Uterus (tissue), 4 donors: ENCODE measurements at places on chromosomes 12 and 14. TPM values are rescaled to one million over a fixed set of nuclear protein-coding genes. Genes with fewer than 3 reads are reported as not detected.

DNA sequence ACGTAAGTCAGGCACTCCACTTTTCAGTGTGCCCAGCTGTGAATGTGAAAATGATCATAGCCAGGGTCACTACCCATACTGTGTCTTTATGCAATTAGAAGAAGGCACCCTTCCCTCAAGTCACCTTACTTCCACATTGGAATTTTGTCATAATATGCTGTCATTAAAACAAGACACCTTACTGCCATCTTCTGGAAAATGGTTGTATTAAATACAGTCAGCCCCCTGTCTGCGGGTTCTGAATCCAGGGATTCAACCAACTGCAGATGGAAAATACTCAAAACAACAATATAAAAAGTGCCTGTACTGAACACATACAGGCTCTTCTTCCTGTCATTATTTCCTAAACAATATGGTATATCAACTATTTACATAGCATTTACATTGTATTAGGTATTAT, 70.2 kb upstream of the TBX5 start:
- H3K4me3 ChIP-seq, result no peak overlapping the region
- H3K27me3 ChIP-seq, result no peaks in the 10 kb centered on the region
- no peaks in the 10 kb centered on the region for H3K4me1 ChIP-seq
- no peak for DNase-seq
- no peak overlapping the region for H3K27ac ChIP-seq
- no peaks in the 10 kb centered on the region for H3K36me3 ChIP-seq

TPPP2 gene
- total RNA-seq, result not detected

MLF2 gene
- 155 TPM for total RNA-seq

DNA sequence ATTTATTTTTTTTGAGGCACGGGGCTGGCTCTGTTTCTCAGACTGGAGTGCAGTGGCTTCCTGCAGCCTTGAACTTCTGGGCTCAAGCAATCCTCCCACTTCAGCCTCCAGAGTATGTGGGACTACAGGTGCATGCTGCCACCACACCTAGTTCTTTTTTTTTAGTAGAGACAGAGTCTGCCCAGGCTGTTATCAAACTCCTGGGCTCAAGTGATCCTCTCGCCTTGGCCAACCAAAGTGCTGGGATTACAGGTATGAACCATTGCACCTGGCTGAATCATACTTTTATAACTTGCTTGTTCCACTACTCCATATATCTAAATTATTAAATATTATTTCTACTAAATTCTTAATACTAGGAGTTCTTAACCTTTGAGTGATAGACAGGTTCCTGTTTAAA, 111.6 kb downstream of the BTG1 start:
- H3K4me1 ChIP-seq, result peaks cover 8% of the 10 kb centered on the region
- DNase-seq, result no peak
- peak overlapping the region; percentile 94 for H3K27ac ChIP-seq
- no peak overlapping the region for H3K4me3 ChIP-seq
- H3K27me3 ChIP-seq, result no peaks in the 10 kb centered on the region
- no peaks in the 10 kb centered on the region for H3K36me3 ChIP-seq

TBK1 gene
- total RNA-seq, result 34.9 TPM

AQP5 gene
- total RNA-seq, result not detected

- no peak overlapping the region for H3K4me3 ChIP-seq
- DNase-seq, result no peak
- H3K36me3 ChIP-seq, result no peaks in the 10 kb centered on the region
- H3K27me3 ChIP-seq, result no peaks in the 10 kb centered on the region
- H3K27ac ChIP-seq, result no peak overlapping the region
- no peaks in the 10 kb centered on the region for H3K4me1 ChIP-seq
These were observed 12.6 kb downstream of the CFL2 start for GRCh38 chr14:34701808-34702207.

DNA sequence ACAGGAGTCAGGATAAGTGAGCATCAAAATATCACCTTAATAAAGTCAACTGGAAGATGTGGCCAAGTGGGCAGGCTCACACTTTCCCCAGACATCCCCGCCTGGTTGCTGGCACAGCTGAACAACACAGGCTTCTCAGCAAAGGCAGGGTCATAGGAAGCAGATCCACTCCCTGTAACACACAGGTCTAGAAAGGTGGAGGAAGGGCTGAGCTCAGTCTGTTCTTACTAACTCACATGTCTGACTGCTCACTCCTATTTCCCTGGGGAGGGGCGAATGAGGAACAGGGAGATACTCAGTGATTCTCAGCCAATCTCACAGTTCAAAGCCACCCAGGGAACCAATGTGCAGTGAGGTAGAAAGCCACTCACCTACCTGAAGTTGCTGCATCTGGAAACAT, 45.0 kb upstream of the AMN1 start:
- DNase-seq, result peak; percentile 19
- H3K4me1 ChIP-seq, result no peaks in the 10 kb centered on the region
- no peaks in the 10 kb centered on the region for H3K27me3 ChIP-seq

- no peaks in the 10 kb centered on the region for H3K27me3 ChIP-seq
- H3K27ac ChIP-seq, result no peak overlapping the region
- no peak for DNase-seq
- H3K4me1 ChIP-seq, result no peaks in the 10 kb centered on the region
- no peak overlapping the region for H3K4me3 ChIP-seq
These were observed 52.4 kb downstream of the LMNTD1 start for GRCh38 chr12:25500651-25501050.

GRCh38 chr12:46659824-46660223, 166.0 kb downstream of the SLC38A4 start:
- no peaks in the 10 kb centered on the region for H3K27me3 ChIP-seq
- no peak for DNase-seq
- peaks cover 32% of the 10 kb centered on the region for H3K4me1 ChIP-seq
- H3K4me3 ChIP-seq, result no peak overlapping the region
- no peaks in the 10 kb centered on the region for H3K36me3 ChIP-seq

DNA sequence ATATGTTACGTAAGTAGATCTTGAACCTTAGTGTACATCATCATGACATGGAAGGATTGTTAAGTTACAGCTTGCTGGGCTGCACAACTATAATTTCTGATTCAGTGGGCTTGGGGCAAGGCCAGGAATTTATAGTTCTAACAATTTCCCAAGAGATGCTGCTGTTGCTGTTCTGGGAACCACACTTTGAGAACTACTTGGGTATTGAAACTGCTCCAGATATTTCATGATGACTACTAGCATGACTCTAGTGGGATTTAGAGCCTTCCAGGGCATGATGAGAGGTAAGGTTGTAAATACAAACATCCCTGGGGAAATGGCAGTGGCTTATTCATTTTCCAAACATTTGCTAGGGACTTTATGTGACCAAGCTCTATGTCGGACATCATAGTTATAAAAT, 904.8 kb upstream of the SEL1L start:
- H3K27ac ChIP-seq, result no peak overlapping the region
- no peaks in the 10 kb centered on the region for H3K36me3 ChIP-seq
- H3K4me1 ChIP-seq, result no peaks in the 10 kb centered on the region
- no peak for DNase-seq
- H3K4me3 ChIP-seq, result no peak overlapping the region

DNA sequence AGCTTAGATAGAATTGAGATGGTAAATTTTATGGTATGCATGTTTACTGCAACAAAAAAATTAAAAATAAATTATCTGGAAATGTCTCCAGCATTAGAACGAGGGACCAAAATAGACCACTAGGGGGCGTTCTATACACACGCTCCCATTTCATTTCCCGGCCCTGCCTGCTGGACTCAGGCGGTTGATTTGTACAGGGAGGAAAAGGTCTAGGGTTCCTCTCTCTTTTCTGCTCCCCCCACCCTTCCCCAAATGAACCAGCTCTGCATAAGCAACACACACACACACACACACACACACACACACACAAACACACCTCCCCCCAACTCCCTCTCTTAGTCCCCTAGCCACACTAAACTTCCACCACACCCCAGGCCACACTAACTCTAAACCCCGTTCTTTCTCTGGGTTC, 7.8 kb upstream of the DTX1 start:
- H3K27ac ChIP-seq, result no peak overlapping the region
- H3K36me3 ChIP-seq, result no peaks in the 10 kb centered on the region
- H3K27me3 ChIP-seq, result no peaks in the 10 kb centered on the region
- no peak overlapping the region for H3K4me3 ChIP-seq
- no peak for DNase-seq

MUCL1 gene
- total RNA-seq, result not detected

SERPINA1 gene
- total RNA-seq, result 0.88 TPM

DNA sequence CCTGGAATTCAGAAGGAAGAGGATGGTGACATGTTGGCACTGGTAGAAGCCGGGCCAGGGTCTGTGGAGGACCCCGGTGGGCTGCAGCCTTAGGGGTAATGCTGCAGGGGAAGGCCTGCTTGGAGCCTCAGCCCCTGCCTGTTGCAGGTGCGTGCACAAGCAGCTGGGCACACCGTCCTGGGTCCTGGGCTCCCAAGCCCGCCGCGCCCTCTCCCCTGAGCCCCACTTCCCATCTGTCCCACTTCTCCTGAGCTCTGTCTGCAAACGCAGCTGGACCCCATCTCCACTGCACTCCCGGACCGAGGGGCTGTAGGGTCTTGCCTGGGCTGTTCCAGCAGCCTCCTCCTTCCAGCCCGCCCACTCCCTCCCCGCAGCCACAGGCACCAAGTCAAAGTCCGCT, 116.8 kb downstream of the GLT1D1 start:
- H3K4me3 ChIP-seq, result no peak overlapping the region
- H3K27ac ChIP-seq, result no peak overlapping the region
- DNase-seq, result no peak
- H3K27me3 ChIP-seq, result no peaks in the 10 kb centered on the region

DNA sequence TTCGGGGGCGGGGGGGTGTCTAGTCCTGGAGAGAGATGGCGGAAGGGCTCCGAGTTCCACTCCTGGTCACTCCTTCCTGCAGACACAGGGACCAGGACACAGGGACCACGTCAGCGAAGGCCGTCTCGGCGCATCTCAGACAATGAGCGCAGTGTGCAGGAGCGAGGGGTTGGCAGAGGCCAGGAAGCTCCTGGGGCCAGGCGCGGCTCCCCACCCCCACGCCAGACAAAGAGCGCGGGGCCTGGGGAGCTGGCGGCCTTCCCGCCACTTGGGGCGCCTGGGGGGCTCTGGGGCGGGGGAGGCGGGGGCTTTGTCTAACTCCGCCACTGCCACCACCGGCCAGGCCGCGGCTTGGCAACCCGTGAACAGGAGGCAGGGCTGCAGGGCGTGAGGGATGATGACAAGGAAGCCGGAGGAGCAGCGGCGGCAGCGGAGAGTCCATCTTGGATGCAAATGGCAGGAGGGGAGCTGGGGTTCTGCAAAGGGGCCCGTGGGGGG, 2.2 kb downstream of the CDK2AP1 start:
- H3K4me3 ChIP-seq, result peak overlapping the region; percentile 57
- no peaks in the 10 kb centered on the region for H3K36me3 ChIP-seq
- H3K4me1 ChIP-seq, result no peaks in the 10 kb centered on the region
- peak; percentile 64 for DNase-seq
- no peaks in the 10 kb centered on the region for H3K27me3 ChIP-seq

DNA sequence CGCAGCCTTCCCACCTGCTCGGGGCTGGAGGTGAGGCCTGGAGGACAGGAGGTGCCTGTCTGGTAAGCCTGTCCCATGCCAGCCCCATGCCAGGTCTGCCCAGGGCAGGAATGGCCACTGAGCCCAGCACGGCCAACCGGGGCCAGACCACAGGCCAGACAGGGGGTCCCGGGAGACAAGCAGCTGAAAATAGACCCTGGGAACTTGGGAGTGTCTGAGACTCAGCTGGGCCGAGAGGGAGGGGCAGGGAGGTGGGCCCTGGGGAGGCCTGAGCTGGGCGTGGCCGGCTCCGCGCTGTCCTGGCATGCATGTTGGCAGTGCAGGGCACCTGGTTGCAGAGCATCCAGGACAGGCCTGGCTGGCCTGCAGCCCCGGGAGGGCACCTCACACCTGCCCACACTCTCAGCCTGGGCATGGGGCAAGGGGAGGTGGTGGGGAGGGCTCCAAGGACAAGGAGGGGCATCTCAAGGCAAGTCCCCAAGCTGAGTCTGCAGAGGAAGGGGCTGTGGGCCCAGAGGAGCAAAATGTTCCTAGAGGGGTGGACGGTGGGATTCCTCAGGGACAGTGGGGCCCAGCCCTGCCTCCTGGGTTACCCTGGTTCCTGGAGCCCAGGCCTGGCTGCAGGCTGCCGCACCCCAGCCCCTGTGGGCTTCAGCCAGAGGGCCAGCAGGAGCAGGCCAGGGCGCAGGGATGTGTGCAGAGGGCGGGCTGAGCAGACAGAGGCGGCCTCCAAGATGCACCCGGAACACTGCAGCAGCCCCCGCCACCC, 3.2 kb upstream of the CRIP1 start:
- peak overlapping the region; percentile 90 for H3K27ac ChIP-seq
- H3K4me3 ChIP-seq, result no peak overlapping the region
- H3K4me1 ChIP-seq, result peaks cover 48% of the 10 kb centered on the region
- no peaks in the 10 kb centered on the region for H3K36me3 ChIP-seq

- no peaks in the 10 kb centered on the region for H3K27me3 ChIP-seq
- no peaks in the 10 kb centered on the region for H3K4me1 ChIP-seq
- no peak for DNase-seq
- no peak overlapping the region for H3K27ac ChIP-seq
- H3K4me3 ChIP-seq, result no peak overlapping the region
- no peaks in the 10 kb centered on the region for H3K36me3 ChIP-seq
These were observed 439.5 kb downstream of the CCER1 start for GRCh38 chr12:90515199-90516175.

DNA sequence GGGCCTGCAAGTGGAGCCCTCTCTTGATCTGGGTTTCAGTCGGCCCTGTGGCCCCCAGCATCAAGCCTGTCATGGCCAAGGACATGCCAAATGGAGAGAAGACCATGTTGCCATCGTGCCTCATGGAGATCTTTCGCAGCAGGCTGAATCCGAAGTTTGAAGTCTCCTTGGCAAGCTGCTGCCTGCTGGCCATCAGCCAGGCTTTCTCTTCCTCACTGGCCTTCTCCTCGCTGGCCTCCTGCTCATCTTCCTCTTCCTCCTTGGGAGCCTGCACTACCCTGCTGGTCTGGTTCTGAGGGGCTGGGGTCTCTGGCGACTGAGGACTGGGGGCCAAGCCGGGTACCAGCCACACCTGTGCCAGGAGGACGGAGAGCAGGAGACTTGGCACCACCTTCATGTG, 2.9 kb downstream of the SERPINA10 start:
- H3K36me3 ChIP-seq, result no peaks in the 10 kb centered on the region
- H3K27me3 ChIP-seq, result no peaks in the 10 kb centered on the region
- no peak for DNase-seq
- no peak overlapping the region for H3K27ac ChIP-seq
- H3K4me1 ChIP-seq, result no peaks in the 10 kb centered on the region
- no peak overlapping the region for H3K4me3 ChIP-seq

DNA sequence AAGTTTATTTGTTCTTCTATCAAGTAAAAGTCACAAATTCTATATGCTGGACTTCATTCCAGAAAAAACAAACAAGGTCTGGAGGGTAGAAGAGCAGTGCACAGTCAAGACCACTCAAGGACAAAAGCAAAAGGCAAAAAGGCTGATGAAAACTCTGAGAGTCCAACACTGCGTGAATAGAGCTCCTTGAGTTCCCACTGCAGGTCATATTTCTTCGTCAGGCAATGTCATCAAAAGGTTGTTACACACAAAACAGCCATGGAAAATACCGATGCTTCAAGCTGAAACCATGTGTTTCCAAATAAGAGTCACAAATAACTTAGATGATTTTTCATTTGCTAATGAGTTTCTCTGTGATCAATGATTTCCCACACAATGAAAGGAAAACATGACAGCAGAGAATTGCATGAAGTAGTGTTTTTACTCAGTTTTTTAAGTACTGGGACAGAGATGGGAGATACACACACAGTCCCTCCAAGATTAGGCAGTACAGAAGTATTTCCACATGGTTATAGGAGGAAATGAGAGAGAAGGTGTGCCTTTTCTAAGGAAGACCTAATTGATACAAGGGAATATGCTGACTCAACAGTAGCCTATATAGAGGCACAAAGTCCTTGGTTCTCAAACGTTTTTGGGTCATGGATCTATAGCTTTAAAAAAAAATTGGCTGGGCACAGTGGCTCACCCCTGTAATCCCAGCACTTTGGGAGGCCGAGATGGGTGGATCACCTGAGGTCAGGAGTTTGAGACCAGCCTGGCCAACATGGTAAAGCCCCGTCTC, 177.7 kb downstream of the MED13L start:
- no peak overlapping the region for H3K27ac ChIP-seq
- H3K27me3 ChIP-seq, result no peaks in the 10 kb centered on the region
- H3K36me3 ChIP-seq, result no peaks in the 10 kb centered on the region

LRP1-AS gene
- total RNA-seq, result not detected
